ENCODE measurements at places on chromosomes 5 and 9.

- DNase-seq = no peak
Observed at GRCh38 chr9:99998266-99998665, 91.8 kb downstream of the STX17 start.

DNA sequence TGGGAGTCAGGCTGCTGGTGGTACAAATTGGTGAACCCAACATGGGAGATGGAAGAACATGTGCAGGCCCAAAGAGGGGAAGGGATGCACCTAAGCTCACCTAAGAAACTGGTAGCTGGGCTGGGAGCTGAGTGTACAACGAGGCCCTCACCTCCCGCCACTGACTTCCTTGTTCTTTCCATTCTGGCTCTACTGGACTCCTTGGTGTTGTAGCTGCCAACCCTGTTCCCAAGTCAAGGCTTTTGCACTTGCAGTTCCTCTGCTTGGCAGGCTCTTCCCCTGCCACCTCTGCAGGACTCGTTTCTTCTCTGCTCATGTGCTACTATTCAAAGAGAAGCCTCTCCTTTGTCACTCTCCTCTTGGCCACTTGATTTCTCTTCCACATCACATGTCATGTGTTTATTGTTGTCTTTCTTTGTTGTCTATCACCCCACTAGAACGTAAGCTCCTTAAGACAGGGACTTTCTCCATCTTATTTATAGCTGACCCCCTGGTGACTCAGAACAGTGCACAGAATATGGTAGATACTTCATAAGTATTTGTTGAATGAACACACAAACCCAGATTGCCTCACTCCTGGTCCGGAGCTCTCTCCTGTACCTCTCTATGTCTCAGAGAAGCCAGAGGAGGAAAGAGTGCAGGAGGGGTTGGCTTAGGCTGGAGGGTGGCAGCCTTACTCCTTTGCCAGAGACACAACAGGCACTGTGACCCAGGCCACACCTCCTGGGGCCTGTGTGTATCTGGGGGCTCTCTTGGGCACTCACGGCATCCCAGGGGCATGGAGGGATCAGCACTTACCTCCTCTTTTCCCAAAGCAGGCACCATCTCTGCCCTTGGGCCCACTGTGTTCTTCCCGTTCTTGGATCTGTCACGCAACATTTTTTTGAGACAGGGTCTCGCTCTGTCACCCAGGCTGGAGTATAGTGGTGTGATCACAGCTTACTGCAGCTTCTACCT is 5.2 kb upstream of the SPINK4 start:
- no peak for DNase-seq

DNA sequence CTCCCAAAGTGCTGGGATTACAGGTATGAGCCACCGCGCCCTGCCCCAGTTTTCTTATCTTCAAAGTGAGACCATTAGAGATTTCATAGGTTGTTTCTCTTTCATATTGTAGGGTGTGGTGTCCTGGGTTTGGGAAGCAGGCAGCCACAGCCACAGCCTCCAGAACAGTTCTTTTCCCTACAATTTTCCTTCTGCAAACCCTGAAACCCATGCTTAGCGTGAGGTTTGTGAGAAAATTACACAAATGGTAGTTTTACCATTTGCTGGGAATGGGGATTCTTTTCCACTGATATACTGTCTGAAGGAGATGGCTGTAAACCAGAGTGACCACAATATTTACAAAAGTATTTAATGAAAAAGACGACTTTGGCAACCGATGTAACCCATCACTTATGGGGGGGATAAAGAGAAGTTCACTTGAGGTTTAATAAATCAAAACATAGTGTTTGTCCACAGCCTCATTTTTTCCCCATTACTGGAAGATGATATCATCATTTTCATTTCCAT is 26.7 kb upstream of the ECM2 start:
- DNase-seq = no peak

- DNase-seq = no peak
Observed at GRCh38 chr9:77667151-77667550, 19.0 kb upstream of the GNA14 start.

DNA sequence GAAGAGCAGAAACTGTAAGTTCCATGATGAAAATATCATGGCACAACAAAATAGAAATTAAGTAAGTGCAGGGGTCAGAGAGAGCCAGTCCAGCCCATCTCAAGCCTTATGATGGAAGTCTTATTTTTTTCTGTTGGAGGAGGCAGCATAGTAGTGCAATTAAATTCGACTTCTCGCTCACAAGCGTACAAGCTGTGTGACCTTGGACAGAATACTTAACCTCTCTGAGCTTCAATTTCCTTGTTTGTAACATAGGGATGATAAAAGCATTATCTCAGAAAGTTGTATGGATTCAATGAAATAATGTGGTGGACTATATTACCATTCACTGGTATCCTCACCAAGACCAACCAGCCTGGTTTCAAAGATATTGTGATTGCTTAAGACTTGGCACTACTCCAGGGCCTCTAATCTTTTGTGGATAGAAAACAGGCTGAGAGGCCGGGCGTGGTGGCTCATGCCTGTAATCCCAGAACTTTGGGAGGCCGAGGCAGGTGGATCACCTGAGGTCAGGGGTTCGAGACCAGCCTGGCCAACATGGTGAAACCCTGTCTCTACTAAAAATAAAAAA is 26.8 kb upstream of the MVB12B start:
- no peak for DNase-seq

DNA sequence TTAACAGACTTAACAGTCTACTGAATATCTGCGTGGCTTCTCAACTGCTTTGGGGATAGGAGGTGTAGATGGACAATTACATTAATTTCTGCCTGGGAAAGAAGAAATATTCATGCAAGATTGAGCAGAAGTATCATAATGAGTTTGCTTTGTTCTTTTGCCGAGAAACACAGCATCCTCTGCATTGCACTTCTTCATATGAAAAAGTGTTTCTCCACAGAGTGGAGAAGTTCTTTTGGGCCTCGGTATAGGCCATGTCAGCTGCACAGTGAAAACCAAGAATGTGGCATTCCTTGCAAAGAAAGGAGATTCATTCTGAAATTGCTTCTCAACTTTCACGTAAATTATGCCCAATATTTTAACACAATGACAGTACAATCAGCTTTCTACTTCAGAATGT is 17.6 kb upstream of the SNX2 start:
- DNase-seq = no peak

DNA sequence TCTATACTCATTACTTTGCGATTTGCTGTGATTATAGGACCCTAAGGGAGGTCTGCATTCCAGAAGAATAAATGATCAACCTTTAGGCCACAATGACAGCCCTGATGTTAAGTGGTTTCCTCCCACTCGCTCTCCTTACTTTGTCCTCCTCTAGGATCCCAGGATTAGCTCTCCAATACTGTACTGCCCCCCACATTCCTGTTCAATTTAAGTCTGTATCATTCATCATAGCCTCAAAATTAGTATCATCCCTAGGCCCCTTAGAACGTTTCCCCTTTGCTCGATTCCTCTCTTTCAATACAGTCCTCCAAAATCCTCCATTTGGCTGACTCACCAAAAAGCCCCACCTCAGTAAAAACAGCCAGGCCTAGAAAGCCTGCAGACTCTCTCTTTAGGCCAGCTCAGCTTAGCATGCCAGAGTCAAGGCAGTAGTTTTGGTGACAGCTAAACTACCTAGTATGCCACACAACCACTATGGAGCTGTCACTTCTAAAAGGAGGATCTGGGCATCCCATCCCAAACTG is 24.4 kb downstream of the RNF145 start:
- no peak for DNase-seq

DNA sequence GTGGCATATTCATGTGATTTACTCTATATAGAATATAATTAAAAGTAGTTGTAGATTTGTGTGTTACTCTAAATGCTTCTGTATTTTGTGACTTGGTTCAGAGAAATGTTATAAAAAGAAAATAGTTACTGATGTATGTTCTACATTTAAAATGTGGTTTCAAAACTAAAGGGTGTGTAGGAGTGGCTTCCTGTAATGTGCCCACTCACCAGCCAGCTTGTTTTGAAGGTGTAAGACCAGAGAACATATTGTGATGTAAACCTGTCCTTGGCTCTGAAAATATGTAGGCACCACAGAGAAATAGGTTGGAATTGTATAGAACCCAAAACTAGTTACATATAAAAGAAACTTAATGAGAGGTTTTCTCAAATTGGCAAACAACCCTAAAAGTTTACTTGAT is 51.2 kb upstream of the ARRDC3 start:
- DNase-seq = no peak

DNA sequence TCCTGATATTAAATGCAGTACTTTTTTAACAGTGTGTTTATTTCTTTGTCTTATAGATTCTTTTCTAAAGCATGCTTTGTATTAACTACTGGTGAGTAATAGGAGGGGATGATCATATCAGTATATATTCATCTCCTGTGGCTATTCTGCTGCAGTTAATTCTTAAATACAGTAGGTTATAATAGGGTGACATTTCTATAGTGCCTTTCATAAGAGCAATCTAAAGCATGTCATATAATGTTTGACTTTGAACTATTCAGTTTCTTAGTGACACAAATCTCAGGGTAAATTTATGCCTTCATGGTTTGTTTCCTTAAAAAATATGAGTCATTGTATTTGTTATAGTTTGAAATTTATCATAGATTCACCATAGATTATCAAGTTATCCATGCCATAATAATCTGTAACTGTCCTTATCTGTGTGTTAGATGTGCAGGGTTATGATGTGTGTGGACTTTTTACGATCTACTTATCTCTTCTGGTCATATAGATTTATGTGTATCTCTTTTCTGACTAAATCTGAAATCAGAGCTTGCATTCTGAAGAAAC is 1019.5 kb downstream of the NR2F1-AS1 start:
- no peak for DNase-seq

DNA sequence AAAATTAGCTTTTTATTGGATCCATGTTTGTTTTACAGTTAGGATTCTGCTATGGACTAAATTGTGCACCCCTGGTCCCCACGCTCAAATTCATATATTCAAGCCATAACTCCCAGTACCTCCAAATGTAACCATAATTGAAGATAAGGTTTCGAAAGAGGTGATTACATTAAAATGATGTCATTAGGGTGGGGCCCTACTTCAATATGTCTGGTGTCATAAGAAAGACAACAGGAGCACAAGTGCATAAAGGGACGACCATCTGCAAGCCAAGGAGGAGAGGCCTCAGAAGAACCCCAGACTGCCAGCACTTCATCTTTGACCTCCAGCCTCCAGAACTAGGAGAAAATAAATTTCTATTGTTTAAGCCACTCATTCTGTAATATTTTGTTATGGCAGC is 7.4 kb upstream of the HNRNPA0 start:
- no peak for DNase-seq

- DNase-seq = no peak
Observed at GRCh38 chr9:104903609-104904008, 24.3 kb downstream of the ABCA1 start.

GRCh38 chr9:17251100-17251499 is 116.3 kb downstream of the CNTLN start:
- DNase-seq = no peak

GRCh38 chr9:110329639-110330230 is 7.9 kb downstream of the TXNDC8 start:
- DNase-seq = no peak

GRCh38 chr5:59209758-59210359 is 627.0 kb downstream of the RAB3C start:
- DNase-seq = no peak
